ENCODE measurements at places on chromosomes 12 and 14.

DNA sequence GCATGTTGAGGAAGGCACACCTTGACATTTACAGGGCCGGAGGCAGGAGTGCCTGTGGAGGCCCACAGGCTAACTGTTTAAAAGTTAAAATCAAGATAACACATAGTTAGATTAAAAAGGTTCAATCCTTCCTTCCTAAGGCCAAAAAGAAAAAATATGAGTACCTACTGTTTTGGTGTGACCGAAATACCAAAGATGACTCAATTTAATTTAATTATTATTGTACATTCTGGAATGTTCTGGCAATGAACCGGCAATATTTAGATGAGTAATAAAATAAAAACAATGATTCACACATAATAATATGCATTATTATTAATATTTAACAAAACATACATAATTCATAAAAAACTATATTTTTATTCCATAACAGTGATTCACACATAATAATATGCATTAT lies 136.8 kb upstream of the NTF3 start:
- no peak for DNase-seq

GRCh38 chr12:24697295-24697694 lies 251.6 kb downstream of the BCAT1 start:
- DNase-seq: no peak

DNA sequence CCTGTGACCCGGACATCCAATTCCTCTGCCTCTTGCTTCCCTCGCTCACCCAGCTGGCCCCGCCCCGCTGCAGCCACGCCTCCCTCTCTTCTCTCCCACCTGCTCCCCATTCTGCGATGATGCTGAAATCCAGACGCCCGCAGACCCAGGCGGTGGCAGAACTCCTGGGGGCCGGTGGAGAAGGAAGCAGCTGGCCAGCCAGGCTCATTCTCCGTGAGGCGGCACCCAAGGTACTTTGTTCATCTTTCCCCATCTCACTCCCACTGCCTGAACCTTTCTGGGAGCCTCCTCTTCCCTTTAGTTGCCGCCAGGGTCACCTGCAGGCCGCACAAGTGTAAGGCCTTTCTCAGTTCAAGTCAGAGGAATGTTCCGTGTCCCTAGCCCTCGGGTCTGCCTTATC lies 35.7 kb downstream of the FOXN4 start:
- DNase-seq: no peak

GRCh38 chr12:130334937-130335336 lies 2.8 kb upstream of the PIWIL1 start:
- no peak for DNase-seq

GRCh38 chr14:20976291-20976690 lies 13.5 kb upstream of the METTL17 start:
- DNase-seq: no peak

DNA sequence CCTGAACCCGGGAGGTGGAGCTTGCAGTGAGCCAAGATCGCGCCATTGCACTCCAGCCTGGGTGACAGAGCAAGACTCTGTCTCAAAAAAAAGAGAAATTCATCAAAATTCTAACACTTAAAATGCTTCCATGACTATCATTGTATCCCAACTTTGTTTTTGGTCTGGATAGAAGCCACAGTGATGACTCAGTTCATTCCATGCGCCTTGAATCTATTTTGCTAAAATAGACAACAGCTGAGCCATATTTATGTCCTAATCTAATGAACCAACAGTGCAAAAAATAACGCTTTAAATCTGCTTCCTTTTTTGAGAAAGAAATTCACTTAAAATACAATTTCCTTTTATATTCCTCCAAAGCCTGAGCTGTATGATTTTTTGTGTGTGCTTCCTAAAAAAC lies 23.2 kb upstream of the BICD1 start:
- DNase-seq: no peak

- DNase-seq: no peak
Measured at GRCh38 chr12:111570084-111570961, 28.8 kb downstream of the ATXN2 start.

- no peak for DNase-seq
Measured at GRCh38 chr14:71403656-71404055, 496.4 kb downstream of the PCNX1 start.

GRCh38 chr14:104572668-104573067 lies 6.9 kb upstream of the C14orf180 start:
- DNase-seq: no peak

DNA sequence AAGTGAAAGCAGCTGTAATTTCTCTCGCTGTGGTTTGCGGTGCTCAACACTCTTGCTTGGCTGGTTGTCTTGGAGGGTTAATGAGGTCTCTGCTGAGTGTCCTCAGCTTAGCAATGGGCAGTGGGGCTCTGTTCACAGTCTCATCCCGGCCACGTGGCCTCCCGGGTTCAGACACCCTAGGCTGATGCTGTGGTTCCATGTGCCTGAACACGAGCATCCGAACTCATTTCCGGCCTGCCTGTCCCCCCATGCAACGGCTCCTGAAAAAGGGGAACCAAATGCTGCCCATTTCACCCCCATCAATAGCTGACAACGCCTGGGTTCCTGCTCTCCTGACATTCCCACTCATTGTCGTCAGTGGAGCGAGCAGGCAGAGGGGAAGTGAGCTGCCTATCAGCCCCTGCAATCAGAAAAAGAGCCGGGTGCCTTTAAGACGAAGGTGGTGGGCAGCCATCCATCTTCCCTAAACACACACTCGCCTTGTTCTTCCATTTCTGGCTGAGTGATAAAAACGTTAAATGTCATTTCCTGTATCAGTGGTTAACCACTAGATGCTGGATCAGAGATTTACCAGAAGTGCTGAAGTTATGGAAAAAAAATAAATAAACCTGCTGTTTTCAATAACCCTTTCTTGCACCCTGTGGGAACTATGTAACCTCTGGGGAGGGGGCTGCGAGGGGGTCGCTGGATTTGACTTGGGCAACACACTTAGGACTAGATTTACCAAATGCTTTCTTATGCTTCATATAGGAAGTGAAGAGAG lies 60.3 kb upstream of the BCL2L14 start:
- no peak for DNase-seq

DNA sequence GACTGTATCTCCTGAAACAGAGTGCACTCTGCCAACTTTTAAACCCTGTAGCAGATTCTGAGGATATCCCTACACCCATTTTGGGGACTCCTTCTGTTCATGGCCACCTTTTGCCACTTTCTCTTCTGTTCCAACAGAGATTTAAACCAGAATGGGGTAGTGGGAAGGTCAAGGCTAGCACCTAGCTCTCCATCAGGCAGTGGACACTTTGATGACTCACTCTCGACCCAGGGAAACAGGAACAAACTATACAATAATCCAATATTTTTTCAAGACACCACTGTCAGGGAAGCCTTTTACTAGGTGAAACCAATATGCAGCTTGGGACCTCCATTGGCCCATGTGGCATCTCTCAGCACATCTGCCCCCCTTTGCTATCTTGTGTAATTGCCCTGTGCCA lies 103.6 kb downstream of the DAAM1 start:
- DNase-seq: no peak

GRCh38 chr14:106203438-106203837 lies 677.1 kb downstream of the TMEM121 start:
- DNase-seq: no peak

GRCh38 chr12:121872546-121873215 lies 14.0 kb upstream of the HPD start:
- DNase-seq: peak; percentile 40

GRCh38 chr12:15599266-15600037 lies 189.7 kb downstream of the EPS8 start:
- DNase-seq: peak; percentile 17

- DNase-seq: no peak
Measured at GRCh38 chr14:102980409-102980810, 57.9 kb downstream of the AMN start.

DNA sequence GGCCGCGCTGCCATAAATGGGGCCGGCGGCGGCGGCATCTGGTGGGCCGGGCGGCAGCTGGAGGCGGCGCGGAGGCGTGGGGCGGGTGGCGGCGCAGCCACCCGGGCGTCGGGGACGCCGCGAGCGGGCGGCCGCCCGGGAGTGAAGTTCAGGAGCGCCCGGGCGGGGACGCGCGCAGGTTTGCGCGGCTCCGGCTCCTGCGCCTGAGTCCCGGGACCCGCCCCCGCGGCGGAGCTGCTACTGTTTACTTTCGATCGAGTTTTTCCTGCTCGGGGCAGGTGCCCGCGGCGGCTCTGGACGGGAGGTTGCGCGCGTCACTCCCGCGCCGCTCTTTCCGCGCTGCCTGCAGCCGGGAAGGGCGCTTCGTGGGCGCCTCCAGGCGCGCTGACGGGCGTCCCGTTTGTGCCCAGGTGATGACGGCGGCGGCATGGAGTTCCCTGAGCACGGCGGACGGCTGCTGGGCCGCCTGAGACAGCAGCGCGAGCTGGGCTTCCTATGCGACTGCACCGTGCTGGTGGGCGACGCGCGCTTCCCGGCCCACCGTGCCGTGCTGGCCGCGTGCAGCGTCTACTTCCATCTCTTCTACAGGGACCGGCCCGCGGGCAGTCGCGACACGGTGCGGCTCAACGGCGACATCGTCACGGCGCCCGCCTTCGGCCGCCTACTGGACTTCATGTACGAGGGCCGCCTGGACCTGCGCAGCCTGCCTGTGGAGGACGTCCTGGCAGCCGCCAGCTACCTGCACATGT lies at the start of gene ZBTB42:
Gene ZBTB42 (plus strand): TSS at position 331 of the 749 bp plus-strand sequence. CDS start 97 bp downstream, at position 428.
- DNase-seq: no peak

GRCh38 chr14:91509878-91510170 lies 286 bp downstream of the PPP4R3A start:
- DNase-seq: no peak

GRCh38 chr14:103896578-103896977 lies 31.7 kb upstream of the TDRD9 start:
- DNase-seq: no peak

GRCh38 chr12:90028635-90029051 lies 320.0 kb upstream of the ATP2B1 start:
- no peak for DNase-seq

GRCh38 chr12:79532907-79533288 lies 157.9 kb downstream of the PAWR start:
- DNase-seq: no peak

- no peak for DNase-seq
Measured at GRCh38 chr14:69605738-69606137, 5.7 kb upstream of the SUSD6 start.

DNA sequence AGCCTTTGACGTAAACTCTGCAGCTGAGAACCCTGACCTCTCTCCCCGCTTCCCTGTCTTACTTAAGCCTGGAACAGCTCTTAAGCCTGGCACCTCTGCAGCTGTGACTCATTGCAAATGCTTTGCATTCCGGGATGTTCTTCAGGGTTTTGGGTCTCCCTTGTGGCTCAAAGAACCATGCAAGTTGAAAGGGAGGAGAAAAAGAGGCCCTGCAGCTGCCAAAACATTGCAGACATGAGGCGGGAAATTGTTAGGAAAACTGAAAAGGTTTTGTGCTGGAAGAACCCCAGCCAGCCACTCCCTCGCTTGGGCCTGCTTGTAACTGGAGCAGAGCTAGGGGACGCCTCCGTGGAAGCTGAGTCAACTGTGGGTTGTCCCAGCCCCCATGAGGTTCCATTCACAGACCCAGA lies 60.2 kb upstream of the FERMT2 start:
- no peak for DNase-seq

- DNase-seq: no peak
Measured at GRCh38 chr14:68759937-68760336, 32.9 kb downstream of the ZFP36L1 start.

GRCh38 chr14:70011098-70011497 lies 131.9 kb downstream of the SMOC1 start:
- DNase-seq: no peak

DNA sequence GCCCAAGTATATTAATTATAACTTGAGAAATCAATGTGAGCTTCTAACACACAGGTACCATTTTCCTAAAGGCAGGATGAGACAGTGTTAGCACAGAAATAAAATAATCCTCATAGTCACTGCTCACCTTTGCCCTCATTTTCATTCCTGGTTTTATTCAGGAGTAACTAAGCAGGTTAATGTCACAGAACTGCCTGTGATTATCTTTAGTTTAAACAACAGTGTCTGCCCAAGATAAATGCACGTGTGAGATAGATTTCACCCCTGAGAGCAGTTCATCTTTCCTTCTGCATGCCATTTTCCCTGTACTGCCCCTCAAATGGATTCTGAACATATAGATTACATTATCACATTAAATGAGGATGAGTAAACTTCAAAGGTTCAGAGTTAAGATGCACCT lies 250.7 kb downstream of the RMST start:
- DNase-seq: no peak

DNA sequence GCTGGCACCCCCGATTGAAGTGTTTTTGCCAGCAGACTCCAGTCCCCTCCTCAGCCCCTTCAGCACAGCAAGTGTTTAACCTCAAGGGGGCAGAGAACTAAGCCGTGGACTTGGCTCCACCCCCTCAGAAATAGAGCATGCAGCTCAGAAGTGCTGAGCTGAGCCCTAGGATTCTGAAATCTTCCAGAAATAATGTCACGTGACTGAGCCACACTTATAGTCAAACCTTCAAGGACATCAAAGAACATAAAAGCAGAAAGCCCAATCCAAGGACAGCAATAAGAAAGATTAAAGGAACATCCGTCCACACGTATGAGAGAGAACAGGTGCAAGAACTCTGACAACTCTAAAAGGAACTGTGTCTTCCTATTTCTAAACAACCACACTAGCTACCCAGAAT lies 317.7 kb upstream of the LRFN5 start:
- DNase-seq: no peak

DNA sequence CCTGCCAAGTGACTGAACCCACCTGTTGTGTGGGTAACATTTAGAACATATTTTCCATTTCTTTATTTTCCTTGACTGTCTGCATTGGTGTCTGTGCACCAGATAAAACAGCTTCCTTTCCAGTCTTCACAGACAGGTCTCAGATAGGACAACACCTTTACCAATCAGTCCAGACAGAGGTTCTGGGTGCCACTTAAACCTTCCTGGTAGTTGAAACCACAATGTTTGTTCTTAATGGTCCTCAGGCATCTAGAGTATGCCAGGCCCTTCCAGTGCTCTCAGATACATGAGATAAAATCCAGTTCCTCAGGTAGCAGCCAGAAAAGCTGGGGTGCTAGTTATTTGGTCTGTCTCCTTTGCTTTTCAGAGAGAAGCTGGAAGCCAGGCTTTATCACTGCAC lies 7.0 kb upstream of the CLEC2D start:
- DNase-seq: no peak

- no peak for DNase-seq
Measured at GRCh38 chr14:46279776-46280175, 371.8 kb downstream of the RPL10L start.

GRCh38 chr14:23660290-23661226 lies 24.4 kb downstream of the DHRS2 start:
- no peak for DNase-seq

All from hematopoietic multipotent progenitor cell treated with erythropoietin and hydrocortisone succinate and interleukin-3 and kit ligand, for 17 days (in vitro differentiated cells).